Activated CD4-positive, alpha-beta T cell treated with anti-CD3 and anti-CD28 coated beads for 36 hours (primary cell): ENCODE measurements at places on chromosomes 3 and 15.

DNA sequence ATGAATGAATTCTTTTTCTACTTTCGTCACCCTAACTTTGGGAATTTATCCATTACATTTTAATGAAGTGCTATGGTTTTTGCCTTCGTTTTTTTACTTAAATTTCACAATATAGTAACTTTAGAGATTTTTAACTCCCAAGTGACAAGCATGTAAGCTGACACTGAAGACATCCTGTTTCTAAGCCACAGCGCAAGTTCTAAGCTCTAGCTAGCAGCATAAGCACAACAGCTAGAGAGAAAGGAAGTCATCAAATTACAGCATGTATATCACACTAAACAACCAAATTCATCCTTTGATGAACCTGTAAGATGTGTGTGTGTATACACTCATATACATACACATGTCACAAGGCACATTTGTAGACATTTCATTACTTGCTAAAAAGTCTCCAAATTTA lies 119.3 kb downstream of the P3H2 start:
- H3K27ac ChIP-seq: no peak overlapping the region
- no peaks in the 10 kb centered on the region for H3K4me1 ChIP-seq
- H3K36me3 ChIP-seq: no peaks in the 10 kb centered on the region
- no peak for DNase-seq
- no peak overlapping the region for H3K4me3 ChIP-seq

DNA sequence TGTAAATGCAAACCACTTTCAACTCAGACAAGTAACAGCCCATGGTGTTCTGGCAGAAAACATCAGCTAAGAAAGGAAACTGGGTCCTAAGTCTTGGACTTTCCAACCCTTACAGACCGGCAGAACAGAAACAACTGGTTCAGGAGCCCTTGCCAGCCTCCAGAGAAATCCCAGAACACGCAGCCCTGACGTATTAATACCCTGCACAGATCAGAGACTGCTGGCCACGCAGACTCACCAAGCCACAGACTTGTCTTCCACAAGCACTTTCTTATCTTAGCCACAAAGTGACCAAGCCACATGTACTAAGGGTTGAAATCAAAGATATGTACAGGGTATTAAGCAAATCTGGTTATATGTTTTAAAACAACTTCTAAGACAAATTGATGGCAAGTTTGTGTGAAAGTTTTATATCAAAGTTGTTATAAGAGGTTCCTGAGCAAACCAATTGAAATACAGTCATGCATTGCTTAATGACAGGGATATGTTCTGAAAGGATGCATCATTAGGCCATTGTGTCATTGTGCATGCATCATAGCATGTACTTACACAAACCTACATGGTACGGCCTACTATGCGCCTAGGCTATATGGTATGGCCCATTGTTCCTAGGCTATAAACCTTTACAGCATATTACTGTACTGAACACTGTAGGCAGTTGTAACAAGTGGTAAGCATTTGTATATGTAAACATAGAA lies 36.8 kb downstream of the BTD start:
- DNase-seq: no peak
- H3K36me3 ChIP-seq: peaks cover 2% of the 10 kb centered on the region
- H3K4me1 ChIP-seq: peaks cover 45% of the 10 kb centered on the region
- no peak overlapping the region for H3K4me3 ChIP-seq

- no peaks in the 10 kb centered on the region for H3K27me3 ChIP-seq
- no peak for DNase-seq
- no peak overlapping the region for H3K27ac ChIP-seq
- H3K4me3 ChIP-seq: no peak overlapping the region
- peaks cover 66% of the 10 kb centered on the region for H3K4me1 ChIP-seq
- H3K36me3 ChIP-seq: no peaks in the 10 kb centered on the region
Measured at GRCh38 chr3:16995601-16996000, 110.8 kb downstream of the PLCL2 start.

DNA sequence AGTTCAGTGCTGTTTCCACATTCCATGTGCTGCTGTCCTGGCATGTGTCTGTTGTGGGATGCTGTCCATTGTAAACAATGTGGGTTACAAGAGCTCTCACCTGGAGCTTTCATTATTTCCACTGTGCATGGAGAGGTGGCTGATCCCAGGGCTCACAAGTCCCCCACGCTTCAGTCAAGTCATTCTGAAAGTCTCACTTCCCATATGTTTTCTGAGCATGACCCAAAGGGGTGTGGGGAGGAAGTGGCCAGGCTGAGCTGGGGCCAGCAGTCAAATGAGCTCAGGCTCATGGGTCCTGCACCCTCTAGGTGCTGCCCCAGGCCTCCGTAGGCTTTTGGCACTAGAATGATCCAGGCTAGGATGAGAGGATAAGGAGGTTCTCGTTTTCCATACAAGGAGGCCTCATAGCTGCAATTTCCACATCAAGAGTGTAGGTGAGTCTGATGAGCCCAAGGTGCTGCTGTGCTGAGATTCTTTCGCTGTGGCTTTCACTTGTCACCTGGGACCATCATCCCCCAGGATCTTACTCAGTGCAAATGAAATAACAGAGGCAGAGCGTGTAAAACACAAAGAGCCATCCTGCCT lies 22.0 kb downstream of the STARD5 start:
- H3K4me1 ChIP-seq: peaks cover 66% of the 10 kb centered on the region
- peaks cover 98% of the 10 kb centered on the region for H3K36me3 ChIP-seq
- DNase-seq: peak; percentile 67
- peak overlapping the region; percentile 94 for H3K4me3 ChIP-seq

- H3K4me1 ChIP-seq: no peaks in the 10 kb centered on the region
- H3K27me3 ChIP-seq: no peaks in the 10 kb centered on the region
- no peak overlapping the region for H3K27ac ChIP-seq
- no peak overlapping the region for H3K4me3 ChIP-seq
- DNase-seq: no peak
Measured at GRCh38 chr3:78580681-78581080, 1187.1 kb downstream of the ROBO1 start.
